ENCODE measurements at places on chromosomes 6 and 20. TPM values are rescaled to one million over a fixed set of nuclear protein-coding genes. Genes with fewer than 3 reads are reported as not detected.

DNA sequence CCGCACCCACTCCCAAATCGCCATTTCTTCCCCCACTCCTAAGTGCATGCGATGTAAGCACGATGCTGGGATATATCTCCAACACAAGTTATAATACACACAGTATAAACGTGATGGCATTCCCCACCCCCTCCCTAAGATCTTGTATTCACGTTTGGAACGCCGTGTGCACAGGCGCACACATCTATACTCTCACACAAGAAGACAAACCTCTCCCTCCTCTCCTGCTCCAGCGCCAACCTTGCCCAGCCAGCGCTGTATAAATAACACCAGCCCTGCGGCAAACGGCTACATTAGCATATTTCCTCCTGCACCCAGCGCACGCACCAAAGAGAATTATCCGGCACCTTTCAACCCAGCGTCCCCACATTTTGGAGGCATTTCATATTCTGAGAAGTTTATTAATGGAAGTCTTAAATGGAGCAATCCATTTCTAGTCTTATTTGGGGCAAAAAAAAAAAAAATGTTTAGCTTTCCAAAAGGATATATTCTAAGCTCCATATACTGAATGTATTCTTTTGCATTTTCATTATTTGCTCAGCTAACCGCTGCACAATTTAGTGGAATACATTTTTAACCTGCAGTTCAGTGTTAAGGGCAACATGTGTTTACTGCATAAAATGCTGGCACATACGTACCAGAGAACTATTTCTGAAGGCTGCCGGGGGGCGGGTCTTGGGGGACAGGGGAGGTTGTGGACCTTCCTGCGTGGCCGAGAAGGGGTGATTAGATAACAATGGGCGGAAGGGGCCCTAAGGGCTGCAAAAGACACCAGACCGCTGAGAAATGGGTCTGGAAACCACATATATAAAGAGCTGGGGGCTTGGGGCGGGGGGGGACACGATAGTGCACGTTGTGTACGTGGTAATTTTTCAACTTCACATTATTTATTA is 1.1 kb upstream of the SLC22A23 start:
- no peak for DNase-seq

DNA sequence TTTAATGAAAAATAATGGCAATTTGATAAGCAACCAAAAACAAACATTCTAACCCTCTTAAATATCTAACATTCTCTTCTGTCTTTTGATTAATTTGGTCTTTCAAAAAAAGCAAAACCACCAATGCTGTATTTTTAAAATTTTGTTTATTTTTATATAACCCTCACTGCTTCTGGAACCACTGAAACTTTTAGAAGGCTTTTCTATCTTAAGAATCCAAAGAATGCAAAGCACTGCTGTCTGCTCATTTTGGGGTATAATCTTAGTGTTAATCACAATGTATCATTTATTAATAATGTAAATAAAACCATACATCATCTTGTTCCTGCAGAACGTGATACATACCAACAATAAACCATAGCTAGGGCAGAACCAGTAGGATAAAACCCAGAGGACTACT is 14.0 kb downstream of the STK38 start:
- DNase-seq: no peak

DNA sequence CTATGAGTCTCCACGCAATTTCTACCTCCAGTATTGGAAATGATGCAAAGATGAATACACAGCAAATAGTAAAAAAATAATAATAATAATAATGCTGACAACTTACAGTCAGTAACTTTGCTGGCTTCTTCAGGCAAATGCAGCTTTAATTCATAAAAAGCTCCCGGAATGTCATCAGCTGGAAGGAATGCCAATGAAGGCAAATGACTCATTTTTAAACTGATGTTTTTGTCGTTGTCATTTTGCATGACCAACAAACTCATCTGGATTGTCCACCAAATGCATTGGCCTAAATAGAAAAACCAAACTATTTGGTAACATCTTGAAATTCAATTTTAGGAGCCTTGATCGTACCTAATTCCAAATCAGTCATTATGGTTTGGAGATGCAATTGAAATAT is 217.1 kb downstream of the ALDH8A1 start:
- DNase-seq: no peak

DNA sequence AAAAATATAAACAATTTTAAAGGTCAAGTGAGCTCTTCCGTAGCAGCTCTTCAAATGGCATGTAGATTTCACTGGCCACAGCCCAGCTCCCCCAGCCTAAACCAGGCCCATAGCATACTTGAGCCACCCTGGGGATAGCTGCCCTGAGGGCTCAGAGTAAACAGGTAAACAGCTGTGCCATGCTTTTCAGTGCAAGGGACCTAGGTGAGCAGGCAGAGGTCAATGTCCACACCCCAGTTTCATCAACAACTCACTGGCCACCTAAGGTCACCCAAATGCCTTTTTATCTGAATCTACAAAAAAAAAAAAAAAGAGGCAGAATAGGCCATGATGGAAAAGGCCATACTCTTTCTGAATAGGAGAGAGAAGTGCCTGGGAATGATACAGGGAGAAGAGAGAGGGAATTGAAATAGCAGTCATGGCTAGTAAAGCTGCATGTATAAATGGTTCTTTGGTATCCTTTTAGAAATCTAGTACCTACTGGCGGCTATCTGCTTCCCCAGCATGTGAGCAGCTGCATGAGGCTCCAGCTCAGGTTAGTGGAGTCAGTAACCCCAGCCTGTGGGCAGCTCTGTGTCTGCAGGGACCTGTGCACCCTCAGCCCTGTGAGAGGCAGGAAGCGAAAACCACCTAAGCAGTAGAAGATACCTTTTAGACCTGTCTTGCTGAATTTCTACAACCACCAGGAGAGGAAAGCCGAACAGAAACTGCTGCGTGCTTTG is 77.0 kb downstream of the FOXA2 start:
- DNase-seq: no peak

DNA sequence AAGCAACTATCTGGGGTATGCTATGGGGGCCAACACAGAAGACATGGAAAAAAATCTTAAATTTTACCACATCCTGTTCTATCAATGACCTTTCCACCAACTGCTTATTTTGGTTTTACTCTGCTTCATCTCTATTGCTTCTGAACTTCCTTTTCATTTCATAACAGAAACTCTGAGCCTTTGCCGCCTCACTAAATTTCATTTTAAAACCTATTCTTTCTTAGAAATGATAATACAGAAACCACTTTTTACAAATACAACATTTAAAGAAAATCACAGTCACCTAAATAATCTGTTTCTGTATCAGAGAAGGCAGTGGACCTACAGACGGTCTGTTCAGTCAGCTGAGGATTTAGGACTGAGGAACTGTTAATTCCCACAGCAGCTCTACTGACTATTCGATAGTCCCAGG is 117.5 kb downstream of the KCNQ5 start:
- no peak for DNase-seq

GRCh38 chr20:56588996-56589395 is 40.1 kb upstream of the TFAP2C start:
- no peak for DNase-seq

The RBBP9 gene
- 21.5 TPM for polyA plus RNA-seq

The SCAND1 gene
- 59.2 TPM for polyA plus RNA-seq

Measured in A549 (cell line).